ENCODE measurements at places on chromosomes 13 and 19. TPM values are rescaled to one million over a fixed set of nuclear protein-coding genes. Genes with fewer than 3 reads are reported as not detected.

Gene GPR180
- total RNA-seq, result 5.2 TPM

Gene KPTN
- 7.4 TPM for total RNA-seq

Gene SERP2
- total RNA-seq, result 9.7 TPM

Gene RXFP2
- total RNA-seq, result 0.09 TPM

Gene OR7C1
- total RNA-seq, result 0.19 TPM

Gene ZNF570
- 8.2 TPM for total RNA-seq

Gene MBD3L2
- not detected for total RNA-seq
